ENCODE measurements at places on chromosomes 6 and 20.

DNA sequence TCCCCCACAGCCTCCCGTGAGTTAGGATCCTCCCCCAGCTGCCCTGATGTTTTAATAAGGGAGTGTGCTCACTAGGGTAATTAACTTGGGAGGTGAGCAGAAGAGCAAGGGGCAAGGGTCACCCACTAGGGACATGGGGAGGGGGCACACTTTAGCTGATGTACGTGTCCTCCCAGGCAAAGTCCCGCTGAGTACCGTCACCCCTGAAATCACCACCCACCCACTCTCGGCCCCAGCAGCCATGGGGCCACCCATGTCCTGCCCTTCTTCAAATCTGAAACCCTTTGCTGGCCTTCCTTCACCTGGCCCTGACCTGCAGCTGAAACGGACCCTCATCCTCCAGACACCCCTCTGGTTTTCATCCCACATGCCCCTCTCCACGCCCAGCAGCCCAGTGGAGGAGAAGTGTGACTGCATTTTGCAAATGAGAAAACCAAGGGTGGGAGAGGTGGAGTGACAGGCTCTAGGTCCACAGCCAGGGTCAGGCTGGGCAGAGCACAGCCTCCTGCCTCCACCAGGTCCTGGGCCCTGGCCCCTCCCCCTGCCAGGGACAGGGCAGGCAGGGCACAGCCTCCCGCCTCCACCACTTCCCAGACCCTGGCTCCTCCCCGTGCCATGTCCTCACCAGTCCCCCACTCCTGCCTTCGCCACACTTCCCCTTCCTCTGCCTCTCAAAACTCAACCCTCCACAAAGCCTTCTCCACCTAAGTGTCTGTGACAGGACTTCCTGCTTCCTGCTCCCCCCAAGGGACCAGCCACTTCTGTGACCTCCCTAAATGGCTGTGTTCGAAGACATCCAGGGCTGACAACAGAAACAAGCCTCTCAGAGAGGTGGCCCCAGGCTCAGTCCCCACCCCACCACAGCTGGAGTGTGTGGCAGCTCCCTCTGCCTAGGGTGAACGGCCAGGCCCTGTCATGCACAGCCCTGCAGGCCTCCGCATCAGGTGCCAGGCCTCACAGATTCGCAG lies 15.1 kb downstream of the ACSS1 start:
- DNase-seq, result no peak

DNA sequence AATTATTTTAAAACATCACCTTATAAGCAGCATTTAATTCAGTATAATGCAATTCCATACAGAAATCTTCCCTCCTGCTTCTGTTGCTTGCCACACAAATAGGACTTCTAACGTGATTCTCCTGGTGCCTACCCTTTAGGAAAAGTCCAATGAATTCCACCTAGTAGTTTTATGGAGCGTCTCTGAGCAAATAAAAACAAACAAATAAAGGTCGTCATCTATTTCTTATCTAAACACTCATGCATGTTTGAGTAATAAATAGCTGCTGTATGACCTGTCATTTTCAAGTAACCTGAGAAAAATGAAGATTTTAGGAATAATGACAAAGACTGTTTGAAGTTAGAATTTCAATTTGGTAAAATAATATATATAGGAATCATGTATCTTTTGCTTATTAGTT lies 102.7 kb downstream of the BMP5 start:
- no peak for DNase-seq

- DNase-seq, result no peak
Measured at GRCh38 chr20:63808145-63808724, 22.8 kb downstream of the ZBTB46 start.

- DNase-seq, result no peak
Measured at GRCh38 chr6:136927292-136927691, 5.2 kb downstream of the SLC35D3 start.

GRCh38 chr6:53461696-53462095 lies 83.2 kb downstream of the GCLC start:
- DNase-seq, result no peak

Measured in fibroblast of skin of left quadriceps (primary cell).